Left ventricle myocardium inferior (tissue), 1 donor: ENCODE measurements at places on chromosomes 1 and 21. TPM values are rescaled to one million over a fixed set of nuclear protein-coding genes. Genes with fewer than 3 reads are reported as not detected.

DNA sequence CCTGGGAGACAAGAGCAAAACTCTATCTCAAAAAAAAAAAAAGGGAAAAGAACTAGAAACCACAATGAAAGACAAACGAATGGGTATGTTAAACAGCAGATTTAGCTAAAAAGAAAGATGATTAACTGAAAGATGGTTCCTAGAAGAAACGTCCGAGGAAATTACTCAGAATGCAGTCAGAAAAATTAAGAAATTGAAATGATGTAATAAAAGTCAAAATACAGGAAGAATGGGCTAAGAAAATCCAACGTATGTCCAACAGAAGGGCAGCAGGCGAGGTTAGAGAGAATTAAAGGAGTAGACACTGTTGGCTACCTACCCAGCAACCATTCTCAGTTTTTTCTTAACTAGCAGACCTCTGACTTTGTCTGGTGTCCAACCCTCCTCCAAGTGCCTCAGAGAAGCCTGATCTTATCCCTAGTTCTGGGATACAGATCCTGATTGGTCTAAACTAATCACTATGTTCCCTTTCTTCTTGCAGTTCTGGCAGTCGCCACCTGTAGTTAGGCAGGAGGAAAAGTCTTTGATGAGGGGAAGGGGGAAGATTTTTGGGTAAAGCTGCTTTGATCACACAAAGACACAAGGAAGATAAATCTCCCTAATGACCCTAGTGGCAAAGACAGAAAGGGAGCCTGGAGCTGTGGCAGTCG, 25.7 kb downstream of the GPR161 start:
- no peak overlapping the region for H3K4me3 ChIP-seq
- H3K4me1 ChIP-seq: no peaks in the 10 kb centered on the region
- no peaks in the 10 kb centered on the region for H3K27me3 ChIP-seq

The LYPD8 gene
- not detected for total RNA-seq

The BRDT gene
- not detected for total RNA-seq

The TNFAIP8L2 gene
- total RNA-seq: 0.88 TPM

The ZNF695 gene
- not detected for total RNA-seq

DNA sequence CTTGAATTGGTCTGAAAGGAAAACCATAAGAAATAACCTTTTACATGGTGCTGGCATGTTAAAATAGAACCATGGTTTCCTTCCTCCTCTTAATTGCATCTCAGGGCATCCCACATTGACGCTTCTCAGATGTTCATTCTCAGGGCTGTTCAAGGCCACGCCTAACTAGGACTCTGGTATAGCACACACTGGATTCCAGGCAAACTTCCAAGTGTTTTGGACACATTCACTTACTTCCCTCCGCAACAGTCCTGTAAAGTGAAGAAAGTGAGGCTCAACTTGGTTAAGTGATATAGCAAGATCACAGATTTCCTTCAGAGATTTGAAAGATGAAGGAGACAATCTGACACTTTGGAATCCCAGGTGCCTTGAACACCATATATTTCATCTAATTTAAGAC, 244.8 kb downstream of the DUSP10 start:
- H3K4me3 ChIP-seq: no peak overlapping the region
- DNase-seq: no peak
- H3K27me3 ChIP-seq: no peaks in the 10 kb centered on the region
- H3K27ac ChIP-seq: no peak overlapping the region

- H3K4me1 ChIP-seq: peaks cover 35% of the 10 kb centered on the region
- DNase-seq: peak; percentile 8
Measured at GRCh38 chr1:10631811-10632593, 157.3 kb downstream of the PEX14 start.

The FMO2 gene
- total RNA-seq: 49.7 TPM

DNA sequence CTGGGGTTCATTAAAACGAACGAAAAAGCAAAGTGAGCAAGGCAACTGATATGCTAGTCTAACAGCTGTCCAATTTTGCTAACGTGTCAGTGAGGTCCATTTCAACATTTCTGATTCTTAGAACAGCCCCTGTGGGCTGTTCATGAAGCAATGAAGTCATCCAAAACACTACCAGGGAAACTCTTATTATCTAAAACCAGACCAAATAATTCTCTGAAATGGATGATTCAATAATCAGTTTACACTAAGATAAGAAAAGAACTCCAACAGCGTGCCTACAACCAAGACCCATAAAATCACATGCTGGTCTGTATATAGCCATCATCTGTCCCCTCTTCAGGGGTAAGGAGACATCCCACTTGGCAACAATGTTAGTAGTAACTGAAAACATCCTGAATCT, 122.7 kb downstream of the TGFBR3 start:
- peaks cover 78% of the 10 kb centered on the region for H3K4me1 ChIP-seq
- no peak for DNase-seq

DNA sequence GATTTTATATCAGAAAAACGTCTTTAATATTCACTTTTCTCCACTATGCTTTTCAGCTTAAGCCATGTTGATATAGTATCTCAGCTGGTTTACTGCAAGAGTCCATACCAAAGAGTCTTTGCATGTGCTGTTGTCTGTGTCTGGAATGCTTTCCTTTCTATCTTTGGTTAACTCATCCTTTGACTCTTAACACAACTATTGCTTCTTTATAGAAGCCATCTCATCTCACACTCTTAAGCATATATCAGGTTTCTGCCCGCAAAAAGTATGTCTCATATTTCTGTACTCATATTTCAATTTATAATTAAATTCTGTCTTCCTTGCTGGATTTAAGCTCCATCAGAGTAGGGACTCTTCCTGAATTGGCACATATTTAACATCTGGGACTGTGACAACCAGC, 220.9 kb upstream of the KCNK2 start:
- H3K27ac ChIP-seq: no peak overlapping the region
- no peaks in the 10 kb centered on the region for H3K36me3 ChIP-seq
- no peak for DNase-seq
- no peak overlapping the region for H3K4me3 ChIP-seq
- H3K4me1 ChIP-seq: no peaks in the 10 kb centered on the region

DNA sequence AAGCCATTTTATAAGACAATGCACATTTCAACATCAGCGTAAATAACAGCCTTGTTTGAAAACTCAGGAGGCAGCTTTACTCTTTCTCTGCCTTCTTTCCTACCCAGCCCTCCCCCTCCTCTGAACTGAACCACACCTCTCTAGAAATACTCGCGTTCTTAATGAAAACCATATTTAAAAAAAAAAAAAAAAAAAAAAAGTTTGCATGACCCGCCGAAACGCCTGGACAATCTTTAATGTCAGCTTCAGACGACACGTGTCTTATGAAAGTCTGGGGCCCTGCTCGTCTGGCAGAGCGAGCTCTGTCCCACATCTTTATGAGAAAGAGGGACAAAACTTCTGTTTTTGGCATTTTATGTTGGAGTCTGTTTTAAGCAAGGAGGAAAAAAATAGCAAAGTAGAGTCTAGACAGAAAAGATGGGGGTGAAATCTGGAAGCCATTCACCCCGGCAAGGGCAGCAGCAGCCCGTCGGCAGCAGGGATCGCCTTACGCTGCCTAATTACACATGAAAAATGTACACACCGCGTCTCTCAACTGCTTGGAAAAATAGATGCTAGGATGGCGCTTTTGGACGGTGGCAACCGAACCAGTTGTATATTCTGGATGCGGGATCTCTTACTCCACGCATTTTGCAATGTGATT, 130.4 kb upstream of the ETS2 start:
- no peak overlapping the region for H3K4me3 ChIP-seq
- no peak overlapping the region for H3K27ac ChIP-seq
- peaks cover 14% of the 10 kb centered on the region for H3K4me1 ChIP-seq
- no peaks in the 10 kb centered on the region for H3K36me3 ChIP-seq
- peaks cover 34% of the 10 kb centered on the region for H3K27me3 ChIP-seq

- H3K27ac ChIP-seq: no peak overlapping the region
- no peaks in the 10 kb centered on the region for H3K36me3 ChIP-seq
- peaks cover 14% of the 10 kb centered on the region for H3K4me1 ChIP-seq
Measured at GRCh38 chr1:3664700-3665375, 12.5 kb downstream of the TP73 start.

DNA sequence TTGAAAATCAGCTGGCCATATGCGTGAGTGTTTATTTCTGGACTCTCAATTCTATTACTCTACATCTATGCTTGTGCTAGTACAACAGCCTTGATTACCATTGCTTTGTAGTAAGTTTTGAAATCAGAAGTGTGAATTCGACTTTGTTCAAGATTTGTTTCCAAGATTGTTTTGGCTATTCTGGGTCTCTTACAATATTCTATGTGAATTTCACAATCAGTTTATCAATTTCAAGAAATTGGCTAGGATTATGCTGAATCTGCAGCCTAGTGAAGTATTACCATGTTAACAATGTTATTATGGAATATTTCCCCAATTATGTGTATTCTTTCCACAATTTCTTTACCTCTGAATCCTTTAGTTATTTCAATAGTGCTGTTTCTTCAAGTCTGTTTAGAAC, 19.5 kb downstream of the SFPQ start:
- peaks cover 43% of the 10 kb centered on the region for H3K36me3 ChIP-seq
- H3K4me1 ChIP-seq: peaks cover 5% of the 10 kb centered on the region
- no peaks in the 10 kb centered on the region for H3K27me3 ChIP-seq
- H3K27ac ChIP-seq: no peak overlapping the region

DNA sequence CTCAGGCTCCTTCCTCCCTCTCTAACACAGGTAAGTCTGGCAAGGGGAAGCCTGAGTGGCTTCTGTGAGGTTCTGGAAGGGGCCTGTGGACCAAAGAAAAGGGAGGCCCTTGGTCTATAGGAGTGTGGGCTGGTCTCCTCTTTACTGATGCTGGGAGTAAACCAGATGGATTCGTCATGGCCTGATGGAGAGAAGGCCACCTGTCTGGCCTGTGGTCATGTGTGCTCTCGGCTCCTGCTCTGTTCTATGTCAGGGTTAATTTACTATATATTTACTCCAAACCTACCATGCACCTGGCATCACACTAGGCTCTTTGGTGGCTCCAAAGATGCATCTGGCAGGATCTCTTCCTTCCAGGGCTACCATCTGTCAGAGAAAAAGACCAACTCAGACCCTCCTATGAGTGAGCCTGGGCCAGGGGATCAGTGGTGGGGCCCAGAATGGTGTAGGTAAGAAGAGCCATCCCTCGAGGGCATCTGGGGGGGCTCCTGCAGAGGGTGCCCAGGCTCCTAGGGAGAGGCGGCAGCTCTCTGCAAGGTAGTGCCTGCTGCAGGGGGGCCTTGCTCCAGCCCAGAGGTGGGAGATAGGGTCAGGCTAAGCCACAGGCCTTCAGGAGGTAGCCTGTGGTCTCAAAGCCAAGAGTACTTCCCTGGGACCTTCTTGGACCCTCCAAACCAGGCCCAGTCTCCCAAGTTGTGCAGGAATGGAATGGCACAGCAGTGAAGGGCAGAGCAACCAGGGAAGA, 68.2 kb upstream of the SELENON start:
- DNase-seq: no peak
- H3K27me3 ChIP-seq: no peaks in the 10 kb centered on the region
- H3K27ac ChIP-seq: no peak overlapping the region
- peaks cover 74% of the 10 kb centered on the region for H3K4me1 ChIP-seq
- no peak overlapping the region for H3K4me3 ChIP-seq

- DNase-seq: no peak
- peaks cover 77% of the 10 kb centered on the region for H3K4me1 ChIP-seq
- H3K27me3 ChIP-seq: no peaks in the 10 kb centered on the region
Measured at GRCh38 chr1:8524627-8525157, 206.8 kb downstream of the SLC45A1 start.

DNA sequence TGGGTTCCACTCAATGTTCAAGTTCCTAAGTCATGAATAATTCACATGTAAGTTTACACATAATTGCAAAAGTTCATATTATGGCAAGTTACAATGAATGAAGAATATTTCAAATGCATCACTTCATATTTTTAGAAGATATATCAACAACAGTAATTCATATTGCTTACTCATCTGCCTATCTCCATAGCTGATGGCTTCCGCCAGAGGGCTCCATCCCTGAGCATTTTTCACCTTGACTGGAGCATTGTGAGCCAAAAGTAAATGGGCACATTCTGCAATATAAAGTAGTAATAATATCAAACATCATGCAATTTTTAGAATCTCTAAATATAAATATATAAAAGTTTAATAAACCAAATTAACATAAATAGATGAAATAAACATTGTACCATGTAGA, 29.8 kb downstream of the ANKRD13C start:
- H3K27ac ChIP-seq: no peak overlapping the region
- no peak overlapping the region for H3K4me3 ChIP-seq
- no peaks in the 10 kb centered on the region for H3K27me3 ChIP-seq
- no peaks in the 10 kb centered on the region for H3K4me1 ChIP-seq
- peaks cover 24% of the 10 kb centered on the region for H3K36me3 ChIP-seq

The ADORA1 gene
- 16.4 TPM for total RNA-seq

The SSR2 gene
- 77.6 TPM for total RNA-seq
